ENCODE measurements at places on chromosomes 7 and 10.

GRCh38 chr7:36272567-36273269 is 116.9 kb upstream of the ANLN start:
- DNase-seq = no peak

GRCh38 chr7:2441430-2442058 is 34.7 kb downstream of the GRIFIN start:
- no peak for DNase-seq

DNA sequence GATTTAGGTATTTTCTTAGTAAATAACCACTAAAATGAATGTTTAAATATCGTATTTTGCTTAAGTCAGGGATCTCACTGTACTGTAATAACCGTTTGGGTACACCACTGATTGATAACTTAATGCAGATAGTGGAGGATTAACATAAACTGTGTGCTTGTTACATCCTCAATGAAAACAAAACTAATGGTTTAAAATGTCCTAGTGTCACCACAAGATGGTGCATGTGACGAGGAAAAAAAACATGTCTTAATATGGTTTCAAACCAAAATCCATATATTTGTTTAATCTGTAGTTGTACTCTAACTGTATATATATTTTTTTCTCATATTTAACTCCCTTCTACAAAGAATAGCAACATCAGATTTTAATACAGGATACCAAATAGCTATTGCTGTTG is 19.2 kb downstream of the ARMC10 start:
- no peak for DNase-seq

DNA sequence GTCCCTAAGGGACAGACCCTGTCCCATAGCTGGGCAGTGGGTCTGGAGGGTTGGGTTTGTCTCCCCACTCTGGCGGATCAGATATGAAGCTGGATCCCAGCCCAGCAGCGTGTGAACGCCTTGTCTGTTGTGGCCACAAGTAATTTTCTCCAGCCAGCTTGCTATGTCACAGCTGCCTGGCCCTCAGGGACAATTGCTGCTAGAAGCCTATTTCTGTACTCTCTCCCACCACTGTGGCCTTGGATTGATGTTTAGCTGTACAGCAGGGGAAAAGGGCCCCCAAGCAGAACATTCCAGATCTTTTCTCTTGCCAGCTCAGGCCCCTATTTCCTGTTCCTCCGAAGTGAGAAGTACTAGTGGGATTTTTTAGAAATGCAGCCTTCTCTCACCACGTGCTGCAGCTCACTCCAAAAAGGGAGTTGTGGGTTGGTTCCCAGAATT is 53.5 kb upstream of the WAC start:
- no peak for DNase-seq

DNA sequence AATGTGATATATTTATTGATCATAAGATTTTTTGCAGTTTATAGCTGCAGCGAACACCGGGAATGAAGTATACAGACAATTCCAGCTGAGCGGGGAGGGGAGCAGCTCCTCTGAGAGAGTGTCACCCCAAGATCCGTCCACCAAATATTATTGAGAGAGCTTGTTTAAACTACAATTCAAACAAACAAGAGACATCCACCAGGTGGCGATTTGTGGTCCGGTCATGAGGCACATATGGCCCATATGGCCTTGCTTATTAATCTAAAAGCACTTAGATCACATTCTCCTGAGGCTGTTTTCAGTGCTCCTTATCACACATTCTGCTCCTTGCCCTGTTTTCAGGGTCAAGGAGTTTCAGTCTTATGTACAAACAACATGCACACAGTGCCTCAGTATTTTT is 83.1 kb downstream of the THSD7A start:
- no peak for DNase-seq

DNA sequence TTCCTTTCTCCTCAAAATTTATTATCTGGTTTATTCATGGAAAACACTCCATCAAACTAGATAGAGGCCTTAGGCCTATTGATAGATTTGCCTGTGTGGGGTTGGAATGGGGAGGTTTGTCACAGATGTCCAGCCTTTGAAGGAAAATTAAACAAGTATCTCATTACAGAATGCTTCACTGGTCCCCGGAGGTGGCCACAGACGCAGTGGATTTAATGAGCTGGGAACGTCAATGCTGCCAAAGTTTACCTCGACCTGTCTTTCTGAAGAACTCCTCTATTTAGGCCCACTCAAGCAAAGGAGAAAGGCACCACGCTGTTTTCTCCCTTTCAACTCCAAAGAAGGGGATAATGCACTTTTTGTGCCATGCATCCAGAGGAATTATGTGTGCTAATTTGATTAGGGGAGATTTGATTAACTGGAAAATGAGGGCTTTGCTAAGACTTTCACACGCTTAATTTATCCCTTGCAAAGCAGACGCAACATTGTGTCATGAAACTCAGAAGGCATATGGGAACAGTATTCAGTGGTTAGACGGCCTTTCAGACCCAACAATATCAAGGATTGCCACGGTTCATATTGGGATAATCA is 558.8 kb upstream of the GALNT17 start:
- no peak for DNase-seq

- DNase-seq = no peak
These were observed 149.6 kb upstream of the PPP2R2D start for GRCh38 chr10:131750973-131751826.

Data from effector memory CD8-positive, alpha-beta T cell (primary cell).